ENCODE measurements at places on chromosomes 1 and 21. TPM values are rescaled to one million over a fixed set of nuclear protein-coding genes. Genes with fewer than 3 reads are reported as not detected.

DNA sequence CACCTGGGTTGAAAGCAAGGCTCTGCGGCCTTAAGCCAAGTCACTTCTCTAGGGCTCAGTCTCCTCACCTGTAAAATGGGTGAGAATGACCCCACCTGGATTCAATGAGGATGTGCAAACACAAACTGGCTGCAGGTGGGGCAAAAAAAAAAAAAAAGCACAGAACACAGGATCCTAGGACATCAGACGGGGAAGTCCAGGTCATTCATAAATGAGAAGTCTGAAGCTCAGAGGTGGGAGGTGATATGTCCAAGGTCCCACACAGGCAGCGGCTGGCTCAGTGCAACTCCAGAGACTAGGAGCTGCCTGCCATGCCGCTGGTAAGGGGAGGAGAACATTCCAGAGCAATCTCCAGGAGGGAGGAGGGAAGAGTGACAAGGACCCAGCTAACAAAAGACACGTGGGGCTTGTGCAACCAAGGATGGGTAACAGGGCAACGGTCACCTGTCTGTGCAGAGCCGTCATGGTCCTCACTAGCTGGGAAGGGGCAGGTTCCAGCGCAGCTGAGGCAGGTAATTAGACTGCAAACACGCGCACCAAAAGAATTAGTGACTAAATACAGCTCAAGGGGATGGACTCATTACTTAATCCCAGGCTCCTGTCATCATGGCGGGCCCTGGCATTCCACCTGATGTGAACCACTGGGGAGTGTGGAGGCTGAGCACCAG, 19.5 kb downstream of the IFFO2 start:
- no peak for DNase-seq

DNA sequence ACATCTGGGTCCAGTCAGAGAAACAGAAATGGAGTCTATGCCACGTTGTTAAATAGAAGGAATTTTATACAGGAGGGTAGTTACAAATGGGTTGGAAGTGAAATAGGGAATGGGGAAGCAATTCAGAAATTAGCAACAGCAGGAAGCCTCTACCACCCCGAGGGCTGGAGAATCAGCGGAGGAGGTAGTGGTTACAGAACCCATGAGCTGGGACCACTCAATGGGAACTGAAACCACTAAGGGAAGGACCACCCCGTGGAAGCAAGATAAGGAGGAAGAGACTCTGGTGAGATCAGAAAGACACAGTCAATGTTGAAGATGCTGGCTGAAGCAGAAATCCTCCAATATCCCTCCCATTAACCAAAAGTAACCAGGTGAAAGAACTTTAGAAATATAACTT, 15.5 kb upstream of the MAST2 start:
- DNase-seq, result no peak

GRCh38 chr1:145999321-146000024, 3.1 kb upstream of the TXNIP start:
- DNase-seq, result peak; percentile 85

- no peak for DNase-seq
These were observed 30.6 kb upstream of the LYPD8 start for GRCh38 chr1:248786156-248786555.

DNA sequence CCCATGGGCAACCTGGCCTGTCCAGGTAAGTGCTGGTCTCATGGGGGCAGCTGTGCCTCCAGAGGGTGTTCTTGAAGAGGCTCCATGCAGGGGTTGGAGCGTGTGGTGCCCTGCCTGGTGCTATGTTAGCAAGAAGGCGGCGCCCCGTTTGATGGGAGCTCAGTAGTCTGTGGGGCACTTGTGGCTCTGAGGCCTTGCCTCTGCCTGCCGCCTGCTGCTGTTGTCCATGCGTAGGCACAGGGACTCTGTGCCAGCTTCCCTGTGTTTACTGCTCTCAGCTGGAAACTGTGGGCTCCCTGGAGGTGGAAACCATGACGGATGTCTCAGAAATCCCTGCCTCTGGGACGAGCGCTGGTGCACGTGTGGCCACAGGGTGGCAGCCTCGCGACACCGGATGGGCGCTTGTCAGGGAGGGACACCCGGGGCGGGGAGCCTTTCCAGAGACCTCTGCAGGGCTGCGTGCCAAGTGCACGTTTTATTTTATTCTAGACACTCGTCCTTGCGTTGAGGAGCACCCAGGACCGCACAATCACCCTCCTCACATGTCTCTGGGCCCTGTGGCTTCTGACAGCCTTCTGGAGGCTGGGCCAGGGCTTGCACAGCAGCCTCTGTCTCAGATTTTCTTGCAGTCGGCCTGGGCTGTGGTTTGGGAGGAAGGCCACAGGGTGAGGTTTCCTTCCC, 27.1 kb downstream of the SNAP47 start:
- peak; percentile 80 for DNase-seq

GRCh38 chr1:244264163-244264562, 187.5 kb downstream of the ADSS2 start:
- DNase-seq, result no peak

DNA sequence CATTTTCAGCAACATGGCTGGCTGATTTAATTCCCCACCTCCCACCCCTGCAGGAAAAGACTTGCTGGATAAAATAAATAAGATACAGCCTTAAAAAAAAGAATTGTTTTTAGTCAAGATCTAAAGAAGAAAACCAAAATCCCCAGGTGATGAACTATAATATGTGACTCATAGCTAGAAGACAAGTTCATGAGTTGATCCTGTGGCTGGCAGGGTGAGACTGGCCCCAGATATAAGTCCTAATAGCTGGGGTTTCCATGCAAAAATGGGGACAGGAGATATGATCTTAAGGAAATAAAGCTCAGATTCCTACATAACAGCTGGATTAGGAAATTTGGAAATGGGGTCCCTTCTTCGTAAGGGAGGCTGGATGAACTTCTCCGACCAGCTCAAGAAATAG, 21.9 kb upstream of the RGSL1 start:
- DNase-seq, result no peak

GRCh38 chr1:27392778-27393635, 585 bp downstream of the GPR3 start:
- peak; percentile 20 for DNase-seq

DNA sequence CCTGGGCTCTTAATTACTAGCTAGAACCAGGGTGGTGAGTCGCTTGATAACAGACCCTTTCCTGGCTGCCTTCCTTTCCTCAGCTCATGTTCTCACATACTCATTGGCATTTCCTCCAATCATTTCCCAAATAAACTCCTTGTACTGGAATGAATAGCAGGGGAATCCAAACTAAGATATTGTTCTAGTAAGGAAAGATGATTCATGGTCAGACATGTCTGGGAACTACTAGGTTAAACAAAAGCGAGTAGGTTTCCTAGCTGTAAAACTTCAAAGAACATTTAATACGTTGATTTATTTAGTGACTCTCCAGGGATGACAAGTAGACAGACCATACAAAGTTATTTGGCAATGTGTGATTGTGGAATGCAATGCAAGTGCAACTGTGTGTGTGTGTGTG, 121.2 kb upstream of the KCNJ6 start:
- DNase-seq, result no peak

The RSPO1 gene
- total RNA-seq, result 0.07 TPM

The RIPPLY3 gene
- total RNA-seq, result not detected

The SGIP1 gene
- not detected for total RNA-seq

The GSTM1 gene
- total RNA-seq, result not detected

The SLAMF6 gene
- not detected for total RNA-seq

The SLC1A7 gene
- not detected for total RNA-seq
